ENCODE measurements at places on chromosomes 4 and X.

- DNase-seq = no peak
These were observed 96.5 kb downstream of the SYTL5 start for GRCh38 chrX:38102875-38103274.

DNA sequence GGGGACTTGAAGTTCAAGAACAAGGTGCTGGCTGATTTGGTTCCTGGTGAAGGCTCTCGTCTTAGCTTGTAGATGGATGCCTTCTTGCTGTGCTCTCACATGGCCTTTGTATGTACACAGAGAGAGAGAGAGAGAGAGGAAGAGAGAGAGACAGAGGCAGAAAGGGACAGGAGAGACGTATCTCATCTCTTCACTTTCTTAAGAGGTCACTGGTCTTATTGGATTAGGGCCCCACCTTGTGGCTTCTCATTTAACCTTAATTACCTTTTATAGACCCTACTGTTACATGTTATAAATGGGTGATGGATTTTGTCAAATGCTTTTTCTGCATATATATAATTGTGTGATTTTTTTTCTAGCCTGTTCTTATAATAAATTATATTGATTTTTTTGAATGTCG is 1444.2 kb downstream of the ADGRL3 start:
- peak; percentile 14 for DNase-seq

- DNase-seq = no peak
These were observed 154.3 kb upstream of the EOLA2 start for GRCh38 chrX:150092549-150092948.

DNA sequence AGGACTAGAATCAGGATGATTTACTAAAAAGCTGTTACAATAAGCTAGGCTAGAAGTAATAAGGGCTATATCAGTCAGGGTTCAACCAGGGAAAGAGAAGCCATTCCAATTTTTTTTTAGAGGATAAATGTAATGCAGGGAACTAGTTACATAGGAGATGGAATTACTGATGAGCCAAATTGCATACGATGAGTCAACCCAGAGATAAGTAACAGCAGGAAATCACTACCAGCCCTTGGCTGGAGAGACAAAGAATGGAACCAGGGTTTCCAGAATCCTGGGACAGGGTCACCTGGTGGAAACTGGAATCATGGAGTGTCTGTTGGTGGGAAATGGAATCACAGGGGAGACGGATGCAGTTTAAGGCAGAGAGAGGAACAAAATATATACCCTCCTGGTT is 13.1 kb upstream of the MAGEA4 start:
- DNase-seq = no peak

DNA sequence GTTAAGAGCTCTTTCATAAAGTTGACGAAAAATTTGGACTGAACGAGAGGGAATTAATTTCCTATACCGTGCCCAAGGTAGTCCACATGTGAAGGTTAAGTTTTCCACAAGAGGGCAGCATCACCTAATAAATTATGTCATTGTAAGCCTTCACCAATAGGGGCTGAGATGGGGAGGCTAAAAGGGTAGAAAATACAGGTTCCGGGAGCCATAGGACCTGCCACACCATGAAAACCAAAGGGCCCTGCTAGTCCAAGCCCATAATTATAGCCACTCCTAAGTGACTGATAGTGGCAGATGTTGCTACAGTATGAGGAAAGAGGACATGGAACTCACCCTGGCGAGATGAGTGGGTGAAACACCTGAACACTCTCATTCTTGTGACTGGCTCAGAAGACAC is 122.2 kb downstream of the SHROOM4 start:
- peak; percentile 18 for DNase-seq

DNA sequence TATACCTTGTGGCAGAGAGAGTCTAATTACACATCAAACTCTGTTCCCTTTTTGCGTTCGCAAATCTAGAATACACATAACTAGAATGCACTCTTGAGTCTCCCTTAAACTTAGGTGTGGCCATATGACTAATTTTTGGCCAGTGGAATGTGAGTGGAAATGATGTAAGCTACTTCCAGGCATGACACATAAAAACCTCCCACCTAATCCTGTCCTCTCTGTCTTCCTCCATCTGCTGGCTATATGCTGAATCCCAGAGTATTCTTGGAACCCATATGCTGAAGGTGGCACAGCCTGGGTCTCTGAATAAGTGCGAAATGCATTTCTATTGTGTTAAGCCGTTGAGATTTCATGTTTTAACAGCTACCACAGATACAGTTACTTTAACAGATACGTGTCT is 269.9 kb upstream of the NRK start:
- no peak for DNase-seq

DNA sequence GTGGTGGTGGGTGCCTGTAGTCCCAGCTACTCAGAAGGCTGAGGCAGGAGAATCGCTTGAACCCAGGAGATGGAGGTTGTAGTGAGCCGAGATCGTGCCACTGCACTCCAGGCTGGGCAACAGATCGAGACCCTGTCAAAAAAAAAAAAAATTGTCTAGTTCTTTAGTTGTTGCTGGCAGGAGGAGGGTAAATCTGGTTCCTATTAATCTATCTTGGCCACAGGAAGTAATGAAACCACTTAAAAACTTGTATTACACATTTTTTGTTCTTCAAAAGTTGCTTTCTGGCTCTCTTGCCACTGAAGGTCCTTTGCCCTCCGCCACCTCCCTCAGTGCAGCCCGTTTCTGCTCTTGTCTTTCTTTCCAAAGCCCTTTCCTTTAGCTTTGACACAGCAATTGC is 102.9 kb upstream of the ARSJ start:
- DNase-seq = no peak

DNA sequence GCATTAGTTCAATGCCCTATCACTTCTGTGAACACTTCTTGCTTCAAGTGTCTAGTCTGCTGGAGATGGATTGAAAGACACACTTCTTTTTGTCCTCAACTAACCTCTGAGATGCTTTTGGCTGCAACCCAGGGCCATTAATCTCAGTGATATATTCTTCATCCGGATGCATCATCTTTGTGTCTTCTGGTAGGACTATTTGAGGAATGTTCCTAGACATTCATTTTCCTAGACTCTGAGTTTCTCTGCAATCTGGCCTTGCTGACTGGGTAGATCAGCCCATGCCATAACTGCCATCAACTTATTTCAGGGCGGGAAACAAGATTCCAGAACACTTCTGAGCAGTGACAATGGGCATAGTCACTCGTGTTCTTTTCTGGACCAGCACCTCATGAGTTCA is 329.4 kb downstream of the PDGFC start:
- no peak for DNase-seq

GRCh38 chr4:77146186-77147078 is 10.6 kb upstream of the CCNG2 start:
- no peak for DNase-seq

DNA sequence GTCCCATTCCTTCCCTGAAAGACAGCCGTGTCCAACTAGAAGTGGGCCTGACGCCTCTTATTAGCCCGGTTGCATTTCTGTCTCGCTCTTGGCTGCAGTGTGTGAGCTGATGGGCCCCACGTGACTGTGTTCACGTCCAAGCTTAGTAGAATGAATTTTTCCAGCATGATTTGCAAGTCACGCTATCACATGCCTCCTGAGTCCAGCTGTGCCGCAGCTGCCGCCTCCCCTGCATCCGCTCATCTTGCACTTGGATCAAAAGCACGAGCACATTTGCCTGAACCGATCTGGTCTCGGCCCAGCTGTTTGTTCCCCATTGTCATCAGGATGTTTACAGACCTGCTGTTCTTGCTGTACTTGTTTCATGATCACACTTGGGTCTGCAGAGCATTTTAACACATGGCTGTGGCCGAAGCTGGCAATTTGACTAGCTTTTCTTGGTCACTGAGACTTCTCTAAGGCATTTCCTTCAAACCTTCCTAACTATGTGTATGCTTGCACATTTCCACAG is 126.5 kb downstream of the KIT start:
- peak; percentile 63 for DNase-seq

- no peak for DNase-seq
These were observed 81.7 kb downstream of the SLC10A7 start for GRCh38 chr4:146439999-146440398.

DNA sequence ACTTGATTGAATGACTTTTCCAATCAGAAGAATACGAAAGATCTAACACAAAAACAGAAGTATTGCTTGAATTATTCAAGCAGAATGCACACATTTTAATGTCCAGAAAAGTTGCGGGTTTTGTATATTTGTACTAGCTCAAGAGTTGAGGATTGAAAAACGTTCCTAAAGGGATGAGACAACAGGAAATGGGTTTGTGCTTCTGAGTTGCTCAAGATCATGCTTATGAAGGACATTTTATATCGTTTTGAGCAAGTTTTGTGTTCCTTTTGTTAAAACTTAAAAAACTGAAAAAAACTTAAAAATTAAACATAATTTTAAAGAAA is 353 bp upstream of the SMIM10 start:
- no peak for DNase-seq

- DNase-seq = no peak
These were observed 2.1 kb downstream of the NDNF start for GRCh38 chr4:121070274-121070673.

DNA sequence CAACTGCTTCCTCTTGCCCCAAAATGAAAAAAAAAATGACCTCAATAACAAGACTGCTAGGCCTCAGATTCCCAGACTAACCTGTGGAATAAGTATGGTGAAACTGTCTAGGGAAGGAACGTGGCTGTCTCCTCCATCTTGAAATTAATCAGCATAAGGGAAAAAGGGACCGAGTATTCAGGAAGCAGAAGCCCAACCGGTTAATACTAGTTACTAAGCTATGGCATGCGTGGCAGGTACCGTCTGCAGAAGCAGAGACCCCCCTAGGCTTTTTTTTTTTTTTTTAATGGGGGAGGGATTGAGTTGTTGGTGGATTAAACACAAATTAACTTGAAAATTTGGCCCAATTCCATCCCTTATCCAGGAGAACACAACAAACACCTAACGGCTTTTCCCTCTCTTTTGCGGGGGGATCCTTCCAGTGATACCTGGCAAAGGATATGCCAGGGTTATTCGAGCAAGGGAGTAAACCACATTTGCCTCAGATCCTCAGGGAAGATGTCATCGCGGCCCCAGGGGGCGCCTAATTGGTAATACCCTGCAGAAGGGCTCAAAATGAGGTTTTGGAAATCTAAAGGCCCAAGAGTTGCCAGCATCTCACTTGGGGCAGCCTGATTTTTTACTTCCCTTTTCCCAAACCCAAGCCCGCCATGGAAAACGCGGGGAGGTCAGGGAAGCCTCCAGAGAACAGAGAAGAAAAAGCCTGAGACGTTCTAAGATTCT is 893 bp downstream of the RLIM start:
- peak; percentile 4 for DNase-seq

- no peak for DNase-seq
These were observed 34.7 kb downstream of the P2RY8 start for GRCh38 chrX:1502241-1502640.

- DNase-seq = no peak
These were observed 200.7 kb downstream of the CRLF2 start for GRCh38 chrX:1011691-1012283.

DNA sequence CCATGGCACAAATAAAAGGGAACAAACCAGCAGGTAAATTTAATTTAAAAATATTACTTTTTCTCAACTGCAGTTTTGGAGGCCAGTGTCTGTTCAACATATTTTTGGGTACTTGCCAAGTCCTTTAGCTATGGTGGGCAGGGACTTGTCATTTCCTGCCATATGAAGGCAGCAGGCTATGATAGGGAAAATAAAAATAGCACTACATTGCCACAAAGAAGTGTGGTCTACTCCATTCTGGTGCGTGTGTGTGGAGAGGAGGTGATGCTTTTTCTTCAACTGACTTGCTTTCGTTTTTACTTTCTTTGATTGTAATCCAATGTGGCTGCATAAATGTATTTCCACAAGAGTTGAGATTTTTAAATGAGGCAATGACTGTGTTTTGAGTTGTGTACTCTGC is 17.2 kb downstream of the GPR174 start:
- DNase-seq = no peak

- DNase-seq = peak; percentile 3
These were observed 62.8 kb downstream of the PPP1R2C start for GRCh38 chrX:42714981-42715700.

- no peak for DNase-seq
These were observed 269.2 kb upstream of the MAOA start for GRCh38 chrX:43386875-43387274.

GRCh38 chr4:9804918-9805317 is 23.5 kb downstream of the DRD5 start:
- no peak for DNase-seq

GRCh38 chr4:74330295-74330750 is 22.1 kb downstream of the EPGN start:
- DNase-seq = no peak

DNA sequence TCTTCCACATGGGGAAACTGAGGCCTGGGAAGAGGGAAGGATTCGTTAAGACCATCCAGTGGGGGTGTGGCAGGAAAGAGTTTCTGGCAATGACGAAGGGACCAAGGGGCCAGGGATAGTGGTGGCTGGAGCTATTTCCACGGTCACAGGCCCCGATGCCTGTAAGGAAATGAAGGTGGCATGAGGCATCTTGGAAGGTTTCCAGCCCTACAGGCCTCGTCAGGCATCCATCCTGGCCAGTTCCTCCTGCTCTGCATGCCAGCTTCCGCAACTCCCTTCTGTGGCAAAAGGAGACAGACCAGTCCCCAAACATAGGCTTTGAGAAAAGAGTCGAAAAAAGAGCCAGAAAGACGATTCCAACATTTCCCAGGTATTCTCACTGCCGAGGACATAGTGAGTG is 9.2 kb upstream of the C4orf50 start:
- DNase-seq = no peak

GRCh38 chr4:4338210-4339001 is 48.4 kb downstream of the ZBTB49 start:
- no peak for DNase-seq

DNA sequence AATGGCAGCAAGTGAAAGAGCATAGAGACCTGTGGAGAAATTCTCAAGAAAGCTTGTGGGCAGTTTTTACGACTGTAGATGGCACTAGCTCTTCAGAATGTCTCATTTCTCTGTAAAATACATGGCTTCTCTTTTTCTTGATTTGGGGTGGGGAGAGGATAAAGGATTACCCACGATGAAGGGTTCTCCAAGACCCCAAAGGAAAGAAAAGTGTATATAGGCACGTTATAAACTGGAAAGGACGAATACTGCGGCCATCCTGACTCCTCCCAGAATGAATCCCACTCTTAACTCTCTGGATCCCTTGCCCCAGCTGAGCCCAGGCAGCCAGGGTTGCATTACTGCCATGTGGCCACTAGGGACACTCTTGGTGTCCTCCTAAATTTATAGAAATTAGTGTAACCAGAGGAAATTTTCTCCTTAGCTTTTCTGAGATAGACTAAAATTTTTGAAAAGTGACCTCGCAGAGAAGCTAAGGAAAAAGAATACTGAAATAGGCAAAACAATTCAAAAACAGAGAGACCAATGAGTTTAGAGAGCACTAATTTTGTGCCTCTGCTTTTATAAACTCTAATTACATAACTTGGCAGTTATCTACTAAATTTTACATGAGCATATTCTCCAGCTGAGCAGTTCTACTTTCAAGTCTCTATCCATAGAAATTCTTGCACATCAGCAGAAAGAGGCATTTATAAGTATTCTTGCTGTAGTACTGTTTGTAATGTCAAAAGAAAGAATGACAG is 37.8 kb upstream of the PCDH19 start:
- DNase-seq = no peak

GRCh38 chr4:141511055-141511454 is 125.3 kb upstream of the IL15 start:
- no peak for DNase-seq
